Fibroblast of villous mesenchyme (primary cell): ENCODE measurements at places on chromosomes 5 and 9. TPM values are rescaled to one million over a fixed set of nuclear protein-coding genes. Genes with fewer than 3 reads are reported as not detected.

The ASTN2 gene
- total RNA-seq, result 3.9 and 5.6 TPM in 2 replicates

The SUSD1 gene
- 14.5 and 29.8 TPM in 2 replicates for total RNA-seq

The MARCHF11 gene
- total RNA-seq, result not detected in 2 replicates

The SLC6A7 gene
- under 0.01 TPM in 2 replicates for total RNA-seq

The SLCO4C1 gene
- total RNA-seq, result under 0.01 TPM in 2 replicates

The STX17 gene
- total RNA-seq, result 23.5 and 35.0 TPM in 2 replicates

The AIF1L gene
- total RNA-seq, result 0.32 and 0.43 TPM in 2 replicates

The TAF11L10 gene
- total RNA-seq, result not detected in 2 replicates

The EIF4E1B gene
- not detected in 2 replicates for total RNA-seq

The ARL14EPL gene
- not detected in 2 replicates for total RNA-seq

The CDC26 gene
- 35.8 and 61.3 TPM in 2 replicates for total RNA-seq

The EQTN gene
- not detected in 2 replicates for total RNA-seq

The NKD2 gene
- total RNA-seq, result 2.2 and 4.2 TPM in 2 replicates

The MYOT gene
- not detected in 2 replicates for total RNA-seq

The PRDM9 gene
- not detected in 2 replicates for total RNA-seq

The S100Z gene
- total RNA-seq, result not detected in 2 replicates

The SGCD gene
- total RNA-seq, result 13.8 and 15.1 TPM in 2 replicates

The GPR21 gene
- 1.9 and 3.0 TPM in 2 replicates for total RNA-seq

The PRRX2 gene
- under 0.01 and 1.6 TPM in 2 replicates for total RNA-seq

The CYSRT1 gene
- total RNA-seq, result under 0.01 and 0.64 TPM in 2 replicates

The CCT5 gene
- 313 and 425 TPM in 2 replicates for total RNA-seq

The OCLN gene
- total RNA-seq, result 0.43 and 0.64 TPM in 2 replicates

The SPATA31C1 gene
- total RNA-seq, result not detected in 2 replicates

The ZCCHC7 gene
- 16.1 and 25.0 TPM in 2 replicates for total RNA-seq

The GKAP1 gene
- total RNA-seq, result 0.97 and 2.2 TPM in 2 replicates

The SMIM33 gene
- total RNA-seq, result not detected in 2 replicates

The TTC23L gene
- total RNA-seq, result under 0.01 TPM in 1 of 2 replicates, not detected in the other

The PLPP7 gene
- 8.2 and 10.0 TPM in 2 replicates for total RNA-seq

The PCDHGA3 gene
- total RNA-seq, result 3.2 and 4.3 TPM in 2 replicates

The BOD1 gene
- total RNA-seq, result 66.0 and 74.3 TPM in 2 replicates

The GPR151 gene
- total RNA-seq, result not detected in 2 replicates

The FOXD4L6 gene
- total RNA-seq, result under 0.01 TPM in 1 of 2 replicates, not detected in the other

The SPOUT1 gene
- total RNA-seq, result 11.7 and 12.6 TPM in 2 replicates

The CNTFR gene
- not detected in 2 replicates for total RNA-seq

The SHISAL2B gene
- total RNA-seq, result not detected in 2 replicates

The OGN gene
- not detected in 2 replicates for total RNA-seq

The RHOBTB3 gene
- 370 and 720 TPM in 2 replicates for total RNA-seq

The ANXA2R gene
- total RNA-seq, result 2.9 and 3.9 TPM in 2 replicates

The OBP2B gene
- not detected in 2 replicates for total RNA-seq

The ZDHHC11 gene
- total RNA-seq, result 0.64 and 0.86 TPM in 2 replicates

The PAEP gene
- not detected in 2 replicates for total RNA-seq

The PFN3 gene
- not detected in 2 replicates for total RNA-seq
